Liver (tissue), 10 donors: ENCODE measurements at places on chromosomes 2 and 18. TPM values are rescaled to one million over a fixed set of nuclear protein-coding genes. Genes with fewer than 3 reads are reported as not detected.

- no peak for DNase-seq
These were observed 167.4 kb upstream of the RAB6C start for GRCh38 chr2:129812071-129812470.

DNA sequence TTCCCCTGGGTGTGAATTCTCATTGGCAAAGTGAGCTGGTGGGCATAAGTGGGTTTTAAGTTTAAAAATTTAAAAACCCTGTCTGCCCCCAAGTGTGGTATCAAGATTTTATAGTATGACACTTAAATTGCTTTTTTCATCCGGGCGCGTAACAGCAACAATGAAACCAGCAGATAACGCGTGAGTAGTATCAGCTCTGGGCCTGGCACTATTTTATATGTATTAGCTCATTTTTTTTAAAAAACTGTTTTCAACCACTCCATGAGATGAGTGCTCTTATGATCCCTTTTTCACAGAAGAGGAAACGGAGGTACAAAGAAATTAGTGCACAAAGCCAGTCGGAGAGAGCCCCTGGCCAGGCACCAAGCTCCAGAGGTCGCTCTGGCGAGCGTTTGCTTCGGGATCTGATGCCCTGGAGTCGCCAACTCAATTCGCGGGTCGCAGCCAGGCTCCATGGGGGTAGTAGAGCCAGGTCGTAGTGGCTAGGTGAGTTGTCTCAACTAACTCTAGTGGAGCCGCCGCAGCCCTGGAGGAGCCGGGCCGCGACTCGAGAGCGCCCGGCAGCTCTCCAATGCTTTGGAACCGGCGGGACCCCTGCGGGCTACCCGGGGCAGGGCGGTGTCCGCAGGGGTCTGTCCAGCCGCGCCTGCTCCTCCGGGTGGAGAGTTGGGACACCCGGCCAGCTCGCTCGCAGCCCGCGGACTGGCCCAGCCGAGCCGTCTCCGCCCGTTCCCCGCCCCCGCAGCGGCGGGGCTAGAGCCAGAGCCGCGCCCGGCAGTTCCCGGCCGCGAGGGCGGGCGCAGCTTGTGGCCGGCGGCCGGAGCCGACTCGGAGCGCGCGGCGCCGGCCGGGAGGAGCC is at the start of gene IL1R1:
TSS of gene IL1R1 (plus strand) at position 777 of the 859 bp plus-strand sequence. CDS start 14,979 bp downstream, outside the sequence.
- DNase-seq, result peak; percentile 72

GRCh38 chr2:174873471-174873870 is 109.2 kb upstream of the CHRNA1 start:
- DNase-seq, result no peak

GRCh38 chr2:19358242-19359020 is at the start of gene OSR1:
Gene OSR1, minus strand, starts transcription at chr2:19358623. Its CDS starts 4,818 bp downstream, at chr2:19353805.
- DNase-seq, result no peak

GRCh38 chr2:238061315-238062202 is 758 bp downstream of the SCLY start:
- DNase-seq, result peak; percentile 46

GRCh38 chr18:55857956-55858355 is 270.0 kb upstream of the TCF4 start:
- no peak for DNase-seq

DNA sequence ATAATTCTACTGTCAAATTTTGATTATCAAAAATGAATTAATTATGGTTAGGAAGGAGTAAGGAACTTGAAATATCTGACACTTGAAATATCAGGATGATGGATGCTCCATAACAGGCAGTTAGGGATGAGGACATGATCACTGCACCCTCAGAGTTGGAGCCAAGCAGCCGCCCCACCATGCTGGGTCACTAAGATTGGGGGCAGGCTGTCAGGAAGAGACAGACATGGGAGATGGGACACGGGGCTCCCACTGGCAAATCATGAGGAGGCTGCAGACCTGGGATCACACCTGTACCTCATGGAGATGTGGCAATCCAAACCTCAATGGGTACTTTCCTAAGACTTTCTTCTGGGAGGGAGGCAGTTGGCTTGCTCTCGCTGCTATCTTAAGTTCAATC is 982.0 kb upstream of the ZEB2 start:
- DNase-seq, result no peak

GRCh38 chr2:238635647-238636051 is 208.9 kb downstream of the ASB1 start:
- DNase-seq, result no peak

DNA sequence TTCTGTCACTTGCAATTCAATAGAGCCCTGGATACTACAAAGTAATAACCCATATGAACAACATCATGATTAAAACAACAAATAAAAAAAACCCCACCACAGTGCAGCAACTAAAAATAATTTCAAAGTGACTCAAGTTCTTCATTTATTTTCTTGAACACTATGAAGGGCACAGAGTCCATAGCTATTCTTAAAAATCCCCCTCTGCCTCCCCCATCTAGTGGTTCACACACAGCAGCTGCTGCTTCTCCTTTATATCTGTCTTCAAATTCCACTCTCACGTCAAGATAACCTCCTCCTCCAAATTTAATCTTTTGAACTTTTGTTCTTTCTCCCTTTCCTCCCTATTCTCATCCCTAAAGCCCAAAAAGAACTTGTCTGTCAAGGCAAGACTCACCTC is 591.3 kb downstream of the ZEB2 start:
- no peak for DNase-seq

- DNase-seq, result no peak
These were observed 22.7 kb downstream of the CYP20A1 start for GRCh38 chr2:203261326-203262159.

DNA sequence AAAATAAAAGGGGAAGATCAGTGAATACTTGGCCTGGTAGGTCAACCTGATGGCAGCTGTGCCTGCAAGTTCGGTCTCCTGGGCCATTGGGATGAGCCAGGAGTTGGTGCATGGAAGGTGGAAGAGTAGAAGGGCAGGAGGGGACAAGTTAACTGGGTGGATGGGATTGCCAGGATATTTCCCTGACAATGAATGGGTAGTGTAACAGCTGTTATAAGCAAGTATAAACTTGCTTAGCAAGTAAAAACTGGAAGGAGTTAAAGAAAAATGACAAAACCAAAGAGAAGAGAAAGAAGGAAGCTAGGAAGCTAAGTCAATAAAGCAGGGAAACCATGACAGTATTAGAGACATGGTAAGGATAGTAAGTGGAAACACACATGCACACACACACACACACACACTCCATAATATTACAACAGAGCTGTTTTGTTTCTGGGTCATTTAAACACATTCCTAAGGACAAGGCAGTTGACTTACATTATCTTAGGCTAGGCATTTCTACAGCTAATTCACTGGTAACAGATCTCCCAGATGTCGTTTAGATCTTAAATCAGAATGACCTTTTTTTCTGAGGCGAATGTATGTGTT is 29.7 kb downstream of the MEP1B start:
- no peak for DNase-seq

Gene IL1R2
- 28.2 TPM for total RNA-seq

Gene GALM
- total RNA-seq, result 22.6 TPM

Gene SAG
- total RNA-seq, result not detected

Gene ITGA4
- 142 TPM for total RNA-seq

Gene PSMA8
- total RNA-seq, result not detected

Gene ANO7
- 0.33 TPM for total RNA-seq

Gene ANKRD36C
- total RNA-seq, result 13.4 TPM
